ENCODE measurements at places on chromosomes 7 and 10. TPM values are rescaled to one million over a fixed set of nuclear protein-coding genes. Genes with fewer than 3 reads are reported as not detected.

DNA sequence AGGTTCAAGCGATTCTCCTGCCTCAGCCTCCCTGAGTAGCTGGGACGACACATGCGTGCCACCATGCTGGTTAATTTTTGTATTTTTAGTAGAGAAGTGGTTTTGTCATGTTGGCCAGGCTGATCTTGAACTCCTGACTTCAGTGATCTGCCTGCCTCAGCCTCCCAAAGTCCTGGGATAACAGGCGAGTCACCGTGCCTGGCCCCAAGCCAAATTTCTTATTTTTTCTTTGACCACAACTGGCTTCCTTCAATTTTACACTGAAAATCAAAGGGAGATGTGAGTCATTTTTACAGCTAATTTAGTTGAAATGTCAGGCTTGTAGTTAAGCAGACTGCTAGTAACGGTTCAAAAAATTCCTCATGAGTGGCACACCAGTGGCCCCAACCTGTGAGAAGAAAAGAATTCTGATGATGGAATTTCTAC lies 7.8 kb downstream of the RNF216 start:
- no peak overlapping the region for H3K4me3 ChIP-seq
- no peak for DNase-seq
- H3K36me3 ChIP-seq = peaks cover 20% of the 10 kb centered on the region
- peaks cover 6% of the 10 kb centered on the region for H3K4me1 ChIP-seq
- H3K27ac ChIP-seq = no peak overlapping the region

- H3K4me1 ChIP-seq = peaks cover 5% of the 10 kb centered on the region
- peak overlapping the region; percentile 40 for H3K4me3 ChIP-seq
- DNase-seq = peak; percentile 56
- no peak overlapping the region for H3K27ac ChIP-seq
Observed at GRCh38 chr7:114081606-114082425, 163.0 kb upstream of the PPP1R3A start.

DNA sequence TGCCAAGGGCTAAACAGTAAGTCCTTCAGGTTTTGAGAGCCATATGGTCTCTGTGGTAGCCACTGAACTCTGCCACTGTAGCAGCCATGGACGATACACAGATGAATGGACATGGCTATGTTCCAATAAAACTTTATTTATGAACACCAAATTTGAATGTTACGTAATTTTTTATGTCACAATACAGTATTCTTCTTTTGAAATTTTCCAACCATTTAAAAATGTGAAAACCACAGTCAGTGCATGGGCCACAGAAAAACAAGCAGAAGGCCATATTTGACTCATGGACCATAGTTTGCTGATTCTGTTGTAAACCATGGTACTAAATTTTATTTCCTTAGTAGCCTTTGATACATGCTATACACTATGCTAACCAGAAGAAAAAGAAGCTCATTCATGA lies 361.8 kb downstream of the MAGI2 start:
- H3K4me3 ChIP-seq = no peak overlapping the region
- H3K4me1 ChIP-seq = no peaks in the 10 kb centered on the region
- no peak for DNase-seq
- no peaks in the 10 kb centered on the region for H3K36me3 ChIP-seq

GRCh38 chr10:121081306-121081705 lies 230.1 kb downstream of the WDR11 start:
- no peak overlapping the region for H3K4me3 ChIP-seq
- H3K4me1 ChIP-seq = no peaks in the 10 kb centered on the region
- no peak overlapping the region for H3K27ac ChIP-seq

GRCh38 chr7:105623378-105623777 lies 42.1 kb upstream of the EFCAB10 start:
- no peaks in the 10 kb centered on the region for H3K27me3 ChIP-seq
- DNase-seq = no peak
- no peak overlapping the region for H3K4me3 ChIP-seq
- H3K27ac ChIP-seq = no peak overlapping the region

DNA sequence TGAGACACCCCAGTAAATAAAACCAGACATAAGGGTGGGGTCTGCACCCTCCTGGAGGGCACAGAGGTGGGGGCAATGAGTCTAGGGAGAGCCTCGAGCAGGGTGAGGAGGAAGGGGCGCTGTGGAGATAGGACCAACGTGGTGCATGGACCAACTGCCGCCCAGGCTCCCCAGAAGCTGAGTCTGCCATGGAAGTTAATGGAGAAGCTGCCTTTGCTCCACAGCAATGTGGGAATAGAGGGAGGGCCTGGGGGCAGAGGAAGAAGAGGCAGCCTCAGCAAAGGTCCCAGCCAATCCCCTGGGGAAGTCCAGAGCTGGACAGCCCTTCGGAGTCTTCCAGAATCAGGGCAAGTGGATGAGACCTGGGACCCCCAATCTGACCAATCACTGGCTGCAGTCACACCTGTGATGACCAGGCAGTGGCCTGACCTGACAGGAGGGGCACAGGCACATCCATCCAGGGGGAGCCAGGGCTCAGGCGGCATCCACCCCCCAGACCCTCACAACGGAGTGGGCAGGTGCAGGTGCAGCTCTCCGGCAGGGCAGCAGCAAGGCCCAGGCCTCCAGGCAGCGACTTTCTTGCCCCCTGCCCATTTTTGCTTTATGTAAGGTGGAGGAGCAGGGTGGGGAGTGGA lies 242.2 kb upstream of the PPP2R2D start:
- no peaks in the 10 kb centered on the region for H3K36me3 ChIP-seq
- H3K4me3 ChIP-seq = no peak overlapping the region
- no peak overlapping the region for H3K27ac ChIP-seq

DNA sequence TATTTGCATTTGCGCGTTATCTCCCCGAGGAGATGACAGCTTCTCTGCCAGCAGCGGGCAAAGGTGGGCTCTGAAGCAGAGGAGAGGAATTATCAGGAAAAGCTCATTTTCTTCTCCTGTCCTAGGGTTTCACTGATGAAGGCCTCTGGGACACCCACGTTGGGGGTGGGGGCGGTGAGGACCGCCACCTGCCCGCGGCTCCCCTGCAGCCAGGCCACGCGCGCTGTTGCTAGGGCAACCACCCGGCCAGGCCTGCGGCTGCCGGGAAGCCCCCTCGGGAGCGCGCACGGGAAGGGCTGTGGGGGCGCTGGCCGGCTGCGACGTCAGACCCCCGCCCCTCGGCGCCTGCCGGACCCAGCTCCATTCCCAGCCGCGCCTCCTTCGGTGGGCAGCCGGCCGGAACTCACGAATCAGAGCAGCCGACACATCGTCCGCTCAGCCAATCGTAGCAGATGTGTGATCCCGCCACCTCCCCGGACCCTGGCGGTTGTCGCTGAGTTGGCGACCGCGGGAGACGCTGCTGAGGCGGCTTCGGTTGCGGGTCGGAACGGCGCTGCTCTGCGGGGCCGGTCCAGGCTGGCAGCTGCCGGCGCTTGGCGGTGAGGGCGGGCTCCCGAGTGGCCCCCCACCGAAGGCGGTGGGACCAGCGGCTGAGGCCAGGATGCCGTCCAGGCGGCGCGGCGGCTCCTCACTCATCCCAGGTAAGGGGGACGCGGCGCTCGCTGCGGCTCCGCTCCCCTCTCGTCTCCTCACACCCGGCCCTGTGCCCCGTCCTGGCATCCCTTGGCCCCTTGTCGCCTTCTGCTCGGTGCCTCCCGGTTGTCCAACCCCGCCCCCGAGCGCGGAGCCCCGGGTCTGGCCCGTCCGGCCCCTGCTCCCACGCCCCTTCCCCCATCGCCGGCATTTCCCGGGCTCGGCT lies at the start of gene TPST1:
TPST1 (plus strand) TSS at position 513 of the 919 bp plus-strand sequence. CDS start 35,092 bp downstream, outside the sequence.
- H3K4me3 ChIP-seq = peak within 1 kb of the TSS; percentile 96
- DNase-seq = peak; percentile 77
- peaks cover 2% of the 10 kb centered on the region for H3K4me1 ChIP-seq
- no peaks in the 10 kb centered on the region for H3K27me3 ChIP-seq

- no peaks in the 10 kb centered on the region for H3K4me1 ChIP-seq
- peaks cover 12% of the 10 kb centered on the region for H3K27me3 ChIP-seq
- no peak within 1 kb of the TSS for H3K27ac ChIP-seq
- no peak for DNase-seq
- H3K4me3 ChIP-seq = peak within 1 kb of the TSS; percentile 56
Observed at GRCh38 chr7:93890464-93891068, at the start of gene TFPI2. Gene TFPI2 (minus strand): TSS chr7:93890753. CDS start chr7:93890678, 75 bp downstream.

GRCh38 chr10:132336064-132336746 lies 4.2 kb downstream of the LRRC27 start:
- no peaks in the 10 kb centered on the region for H3K36me3 ChIP-seq
- H3K27ac ChIP-seq = no peak overlapping the region
- H3K4me1 ChIP-seq = peaks cover 6% of the 10 kb centered on the region
- H3K27me3 ChIP-seq = no peaks in the 10 kb centered on the region
- DNase-seq = no peak

- peak overlapping the region; percentile 17 for H3K27ac ChIP-seq
- no peak for DNase-seq
- no peaks in the 10 kb centered on the region for H3K36me3 ChIP-seq
- no peaks in the 10 kb centered on the region for H3K27me3 ChIP-seq
Observed at GRCh38 chr10:118271671-118272070, 70.5 kb downstream of the FAM204A start.

GRCh38 chr10:124994573-124995473 lies 52.9 kb downstream of the ZRANB1 start:
- H3K4me1 ChIP-seq = peaks cover 42% of the 10 kb centered on the region
- H3K27ac ChIP-seq = no peak overlapping the region
- peaks cover 83% of the 10 kb centered on the region for H3K36me3 ChIP-seq
- H3K27me3 ChIP-seq = no peaks in the 10 kb centered on the region
- no peak for DNase-seq
- no peak overlapping the region for H3K4me3 ChIP-seq

DNA sequence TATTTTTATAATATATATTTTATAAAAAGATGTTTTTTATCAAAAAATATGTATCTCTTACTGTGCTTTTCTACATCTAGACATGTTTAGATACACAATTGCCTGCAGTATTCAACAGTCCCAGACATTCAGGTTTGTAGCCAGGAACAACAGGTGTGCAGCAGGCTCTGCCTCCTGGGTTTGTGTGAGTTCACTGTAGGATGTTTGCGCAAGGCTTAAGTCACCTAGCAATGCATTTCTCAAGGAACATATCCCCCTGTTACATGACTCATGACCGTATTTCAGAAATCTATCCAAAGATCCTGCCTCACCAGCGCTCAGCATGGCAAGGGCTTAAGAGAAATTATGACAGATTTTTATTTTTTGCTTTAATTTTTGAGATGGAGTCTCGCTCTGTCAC lies 41.5 kb downstream of the PITRM1 start:
- H3K4me1 ChIP-seq = no peaks in the 10 kb centered on the region
- H3K4me3 ChIP-seq = no peak overlapping the region

- DNase-seq = no peak
- H3K27ac ChIP-seq = no peak overlapping the region
- no peaks in the 10 kb centered on the region for H3K36me3 ChIP-seq
- H3K27me3 ChIP-seq = no peaks in the 10 kb centered on the region
Observed at GRCh38 chr7:34357068-34357467, 300.9 kb upstream of the NPSR1 start.

- H3K4me3 ChIP-seq = no peak overlapping the region
- no peaks in the 10 kb centered on the region for H3K27me3 ChIP-seq
- no peak for DNase-seq
- no peak overlapping the region for H3K27ac ChIP-seq
- H3K36me3 ChIP-seq = peaks cover 40% of the 10 kb centered on the region
- H3K4me1 ChIP-seq = no peaks in the 10 kb centered on the region
Observed at GRCh38 chr10:13518076-13518692, 10.6 kb downstream of the BEND7 start.

DNA sequence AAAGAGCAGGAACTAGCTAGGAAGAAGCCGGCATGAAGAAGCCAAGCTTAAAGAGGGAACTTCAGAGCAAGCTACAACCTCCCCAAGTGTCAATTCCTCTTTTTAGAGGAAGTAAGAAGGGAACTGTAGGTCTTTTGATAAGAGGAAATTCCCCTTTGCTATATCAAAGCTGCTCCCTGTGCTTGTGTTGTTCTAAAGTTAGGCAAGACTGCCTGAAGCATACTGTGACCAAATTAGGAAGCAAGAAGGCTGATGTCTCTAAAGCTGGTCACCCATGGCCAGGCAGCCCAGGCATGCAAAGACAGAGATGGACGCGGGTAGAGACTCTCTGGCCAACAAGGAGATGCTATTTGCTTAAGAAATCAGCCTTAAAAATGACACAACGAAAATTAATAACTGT lies 87.9 kb downstream of the RNF216 start:
- peak overlapping the region; percentile 85 for H3K27ac ChIP-seq
- peaks cover 98% of the 10 kb centered on the region for H3K4me1 ChIP-seq
- H3K36me3 ChIP-seq = no peaks in the 10 kb centered on the region
- no peaks in the 10 kb centered on the region for H3K27me3 ChIP-seq
- no peak overlapping the region for H3K4me3 ChIP-seq
- DNase-seq = no peak

DNA sequence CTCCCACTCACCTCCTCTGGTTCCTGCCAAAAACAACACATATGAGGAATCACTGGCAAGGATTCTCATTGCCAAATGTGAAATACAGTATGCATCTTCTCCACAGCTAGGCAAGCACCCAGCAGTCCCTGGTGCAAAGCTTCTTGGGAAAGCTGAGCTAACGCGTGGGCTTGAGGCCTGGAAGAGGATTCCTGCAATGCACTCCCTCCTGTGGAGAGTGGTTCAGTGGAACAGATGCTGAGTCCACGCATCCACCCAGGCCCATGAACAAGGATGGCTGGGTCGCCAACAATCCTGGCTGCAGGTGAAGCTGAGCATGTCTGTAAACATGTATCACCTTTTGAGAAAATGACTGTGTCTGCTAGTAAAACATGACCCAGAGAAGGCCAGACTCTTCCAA lies 113.2 kb upstream of the CHST15 start:
- H3K36me3 ChIP-seq = no peaks in the 10 kb centered on the region
- no peaks in the 10 kb centered on the region for H3K4me1 ChIP-seq
- H3K27ac ChIP-seq = no peak overlapping the region
- no peaks in the 10 kb centered on the region for H3K27me3 ChIP-seq
- H3K4me3 ChIP-seq = no peak overlapping the region

- H3K4me1 ChIP-seq = no peaks in the 10 kb centered on the region
- H3K36me3 ChIP-seq = no peaks in the 10 kb centered on the region
- H3K27ac ChIP-seq = no peak overlapping the region
- no peak for DNase-seq
- no peak overlapping the region for H3K4me3 ChIP-seq
Observed at GRCh38 chr7:26332698-26333097, 41.0 kb downstream of the SNX10 start.

DNA sequence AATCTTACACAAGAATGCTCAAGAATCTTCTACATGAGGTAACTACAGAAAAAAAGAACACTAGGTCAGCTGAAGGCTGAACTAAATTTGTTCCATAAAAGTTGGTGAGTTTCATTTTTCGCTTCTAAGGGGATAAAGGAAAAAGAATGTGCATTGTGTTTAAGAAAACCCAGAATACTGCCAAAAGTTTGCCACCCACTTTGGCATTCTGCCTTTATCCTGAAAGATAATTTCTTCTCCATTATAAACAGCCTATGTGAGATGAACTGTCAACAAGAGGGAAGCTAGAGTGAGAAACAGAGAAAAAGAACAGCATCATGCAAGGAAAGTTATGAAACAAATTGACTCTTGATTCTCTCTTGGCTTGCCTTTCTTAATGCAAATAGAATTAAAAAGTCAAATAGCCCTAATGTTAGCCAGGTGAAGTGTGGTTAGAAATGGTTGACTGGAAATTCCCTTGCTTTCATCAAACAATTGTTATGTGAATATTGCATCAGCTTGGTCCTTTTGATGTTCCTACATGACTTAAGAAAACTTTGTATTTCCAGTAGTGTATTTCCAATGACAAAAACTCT lies 25.8 kb downstream of the STEAP1 start:
- no peak for DNase-seq
- peaks cover 14% of the 10 kb centered on the region for H3K4me1 ChIP-seq
- no peak overlapping the region for H3K4me3 ChIP-seq
- no peaks in the 10 kb centered on the region for H3K27me3 ChIP-seq
- no peaks in the 10 kb centered on the region for H3K36me3 ChIP-seq
- H3K27ac ChIP-seq = no peak overlapping the region

OPN4 gene
- not detected for total RNA-seq

SLC16A12 gene
- total RNA-seq = 45.4 TPM

LEP gene
- total RNA-seq = 70.7 TPM

GATA3 gene
- 0.60 TPM for total RNA-seq

ZNF804B gene
- not detected for total RNA-seq

HGF gene
- total RNA-seq = 6.6 TPM

CCDC7 gene
- total RNA-seq = 38.4 TPM

PRF1 gene
- 6.6 TPM for total RNA-seq
